Renal cortical epithelial cell (primary cell): ENCODE measurements at places on chromosomes 5 and 9.

GRCh38 chr9:113580041-113580953, 116.8 kb downstream of the RGS3 start:
- DNase-seq = peak; percentile 50

- no peak for DNase-seq
Measured at GRCh38 chr5:1417586-1418225, 27.5 kb downstream of the SLC6A3 start.

DNA sequence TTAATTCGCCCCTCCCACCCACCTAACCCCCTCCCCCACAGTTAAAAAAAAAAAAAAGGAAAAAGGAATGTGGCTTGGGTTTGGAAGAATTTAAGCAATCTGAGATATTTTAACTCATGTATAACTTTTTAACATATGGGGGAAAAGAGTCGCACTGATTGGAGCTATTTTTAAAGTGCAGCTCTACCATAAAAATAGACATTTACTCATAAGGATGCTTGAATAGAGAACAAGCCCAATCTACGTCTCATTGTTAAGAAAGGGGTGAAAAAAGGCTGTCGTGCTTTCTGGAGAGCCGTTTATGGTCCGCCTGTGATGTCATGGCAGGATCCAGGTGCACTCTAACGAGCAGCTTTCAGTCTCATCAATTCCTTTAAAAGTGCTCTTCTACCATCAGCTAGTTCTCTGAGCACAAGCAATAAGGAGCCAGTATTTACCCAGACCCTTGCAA, 142.4 kb downstream of the ELAVL2 start:
- no peak for DNase-seq

DNA sequence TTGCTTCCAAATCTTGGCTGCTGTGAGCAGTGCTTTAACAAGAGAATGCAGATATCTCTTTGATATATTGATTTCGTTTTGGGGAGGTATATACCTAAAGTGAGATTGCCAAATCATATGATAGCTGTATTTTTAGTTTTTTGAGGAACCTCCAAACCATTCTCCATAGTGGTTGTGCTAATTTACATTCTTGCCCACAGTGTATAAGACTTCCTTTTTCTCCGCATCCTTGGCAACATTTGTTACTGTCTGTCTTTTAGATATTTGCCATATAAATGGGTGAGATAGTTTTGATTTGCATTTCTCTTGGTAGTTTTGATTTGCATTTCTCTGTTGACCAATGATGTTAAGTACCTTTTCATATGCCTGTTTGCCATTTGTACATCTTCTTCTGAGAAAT, 10.0 kb upstream of the PLK2 start:
- DNase-seq = no peak

GRCh38 chr9:120635011-120635410, 55.0 kb upstream of the CDK5RAP2 start:
- no peak for DNase-seq

- no peak for DNase-seq
Measured at GRCh38 chr5:156716591-156717380, 133.3 kb upstream of the PPP1R2B start.

GRCh38 chr5:13627673-13628454, 316.6 kb downstream of the DNAH5 start:
- no peak for DNase-seq

DNA sequence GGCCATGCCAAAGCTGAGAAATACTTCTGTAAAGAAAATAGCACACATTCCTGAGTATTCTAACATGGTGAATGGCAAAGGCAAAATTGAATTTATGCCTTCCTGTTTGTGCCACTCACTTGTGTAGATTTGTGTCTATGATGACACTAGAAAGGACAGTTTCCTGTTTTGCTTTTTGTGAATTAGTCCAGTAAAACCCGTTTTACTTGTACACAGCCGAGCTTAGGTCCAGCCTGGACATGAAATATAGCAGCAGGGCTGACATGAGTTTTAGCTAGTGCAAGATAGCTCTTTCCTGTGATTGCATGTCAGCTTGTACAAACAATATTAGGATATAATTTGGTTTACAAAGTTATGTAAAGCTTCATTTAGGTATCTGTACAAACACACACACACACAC, 1891.7 kb upstream of the WWC1 start:
- no peak for DNase-seq

DNA sequence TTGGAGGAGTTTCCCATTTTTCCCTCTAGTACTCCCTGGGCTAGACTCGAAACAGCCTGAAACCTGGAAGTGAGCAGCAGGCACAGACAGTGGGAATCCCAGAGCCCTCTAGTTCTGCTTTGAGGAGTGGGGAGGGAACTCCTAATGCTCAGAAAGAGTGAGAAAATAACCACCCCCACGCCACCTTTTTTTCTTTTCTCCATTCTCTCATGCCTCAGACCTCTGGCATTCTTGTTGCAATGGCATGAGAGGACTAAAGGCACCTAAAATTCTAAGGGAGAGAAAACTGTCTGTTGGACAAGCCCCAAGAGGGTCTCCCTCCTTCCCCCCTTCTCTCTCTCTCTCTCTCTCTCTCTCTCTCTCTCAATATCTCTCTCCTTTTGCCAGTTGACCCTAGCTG, 15.1 kb upstream of the IRF1 start:
- DNase-seq = no peak

DNA sequence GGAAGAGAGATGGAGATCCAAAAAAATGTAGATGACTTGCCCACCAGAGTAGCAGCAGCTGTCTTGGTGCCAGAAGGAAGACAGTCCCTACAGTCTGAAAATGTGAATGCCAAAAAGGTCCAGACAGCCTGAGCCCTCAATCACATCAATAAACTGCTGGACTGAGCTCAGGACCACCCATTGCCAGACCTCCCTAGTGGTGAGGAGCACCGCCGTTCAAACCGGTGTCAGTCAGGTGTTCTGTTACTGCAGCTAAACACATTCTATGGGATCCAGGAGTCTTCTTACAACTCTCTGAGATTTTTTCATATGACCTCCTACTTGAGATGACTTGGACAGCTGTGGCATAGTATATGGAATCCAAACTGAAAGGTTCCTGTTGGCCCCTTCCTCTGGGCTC, 32.0 kb upstream of the OTP start:
- no peak for DNase-seq

GRCh38 chr9:124949387-124949786, 8.5 kb upstream of the GOLGA1 start:
- no peak for DNase-seq

- DNase-seq = peak; percentile 81
Measured at GRCh38 chr9:5931657-5932056, 41.0 kb downstream of the MLANA start.

GRCh38 chr5:37882636-37883035, 42.8 kb upstream of the GDNF start:
- peak; percentile 83 for DNase-seq

- DNase-seq = no peak
Measured at GRCh38 chr9:74503219-74503618, 6.1 kb downstream of the RORB start.

DNA sequence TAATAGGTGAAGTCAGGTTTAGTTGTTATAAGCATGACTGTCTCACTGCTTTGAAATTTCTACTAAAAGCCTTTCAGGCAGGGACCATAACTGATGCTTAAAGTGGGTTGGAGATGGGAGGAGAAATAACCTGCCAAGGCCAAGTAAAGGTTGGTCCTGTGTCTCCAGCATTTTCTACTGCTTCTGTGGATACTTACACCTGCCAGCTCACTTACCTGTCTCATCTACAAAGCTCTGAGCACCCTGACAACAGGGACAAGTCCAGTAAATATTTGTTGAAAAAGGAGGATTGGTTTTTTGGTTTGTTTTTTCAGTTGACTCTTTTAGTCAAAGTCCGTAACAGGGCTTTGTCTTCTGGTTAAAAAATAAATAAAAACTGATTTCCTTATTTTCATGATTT, 38.6 kb downstream of the GRAMD2B start:
- DNase-seq = no peak

DNA sequence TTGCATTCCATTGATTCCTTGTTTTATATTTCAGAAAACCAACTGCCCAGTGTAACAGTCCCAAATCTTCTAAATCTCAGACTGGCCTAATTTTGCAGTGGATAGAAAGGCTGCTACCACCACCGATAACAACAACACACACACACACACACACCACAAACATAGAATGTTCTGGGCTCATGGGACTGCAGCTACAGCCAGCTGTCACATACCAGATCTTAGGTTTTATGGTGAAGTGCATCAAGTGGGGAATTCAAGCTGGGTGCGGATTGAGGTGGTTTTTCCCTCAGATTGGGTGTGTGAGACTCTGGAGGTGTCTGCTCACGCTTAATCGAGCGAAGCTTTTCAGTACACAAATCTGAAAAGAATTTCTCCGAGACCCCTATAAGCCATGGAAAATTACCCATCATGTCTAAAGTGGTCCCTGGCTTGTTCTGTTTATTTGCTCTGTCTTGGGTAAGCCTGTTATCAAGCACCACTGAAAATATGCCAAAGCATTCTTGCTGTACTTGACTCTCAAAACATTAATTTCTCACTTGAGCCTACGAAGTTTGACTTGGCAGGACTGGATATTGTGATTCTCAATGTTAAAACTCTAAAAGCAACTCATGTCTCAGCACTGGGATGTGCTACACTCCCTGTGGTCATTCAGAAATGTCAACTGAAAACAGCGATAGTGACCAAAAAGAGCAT, 71.1 kb downstream of the ALDH7A1 start:
- no peak for DNase-seq

DNA sequence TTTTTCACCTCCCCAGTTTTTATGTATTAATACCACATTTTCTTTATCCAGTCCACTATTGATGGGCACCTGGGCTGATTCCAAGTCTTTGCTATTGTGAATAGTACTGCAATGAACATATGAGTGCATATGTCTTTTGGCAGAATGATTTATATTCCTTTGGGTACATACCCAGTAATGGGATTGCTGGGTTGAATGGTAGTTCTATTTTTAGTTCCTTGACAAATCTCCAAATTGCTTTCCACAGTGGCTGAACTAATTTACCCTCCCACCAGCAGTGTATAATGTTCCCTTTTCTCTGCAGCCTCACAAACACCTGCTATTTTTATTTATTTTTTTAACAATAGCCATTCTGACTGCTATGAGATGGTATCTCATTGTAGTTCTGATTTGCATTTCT, 340.2 kb downstream of the ADAMTS6 start:
- DNase-seq = no peak

DNA sequence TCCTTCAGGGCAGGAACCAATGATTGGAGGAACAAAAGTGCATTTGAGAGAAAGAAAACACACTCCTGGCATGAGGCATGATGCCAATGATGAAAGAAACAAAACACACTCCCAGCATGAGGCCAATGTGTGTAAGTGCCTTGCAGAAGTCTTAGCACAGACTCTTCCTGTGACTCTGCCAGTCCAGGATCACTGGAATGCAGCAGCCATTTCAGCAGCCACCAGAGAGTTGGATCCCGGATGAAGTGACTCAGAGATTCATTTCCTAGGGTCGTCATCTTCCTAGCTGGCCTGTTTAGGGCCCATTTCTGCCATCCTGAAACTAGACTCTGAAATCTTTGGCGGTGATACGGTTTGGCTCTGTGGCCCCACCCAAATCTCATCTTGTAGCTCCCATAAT, 212.5 kb downstream of the CFAP90 start:
- DNase-seq = no peak

- DNase-seq = no peak
Measured at GRCh38 chr9:120650352-120650751, 63.9 kb downstream of the MEGF9 start.

GRCh38 chr9:72129271-72130156, 19.7 kb upstream of the GDA start:
- DNase-seq = peak; percentile 92

DNA sequence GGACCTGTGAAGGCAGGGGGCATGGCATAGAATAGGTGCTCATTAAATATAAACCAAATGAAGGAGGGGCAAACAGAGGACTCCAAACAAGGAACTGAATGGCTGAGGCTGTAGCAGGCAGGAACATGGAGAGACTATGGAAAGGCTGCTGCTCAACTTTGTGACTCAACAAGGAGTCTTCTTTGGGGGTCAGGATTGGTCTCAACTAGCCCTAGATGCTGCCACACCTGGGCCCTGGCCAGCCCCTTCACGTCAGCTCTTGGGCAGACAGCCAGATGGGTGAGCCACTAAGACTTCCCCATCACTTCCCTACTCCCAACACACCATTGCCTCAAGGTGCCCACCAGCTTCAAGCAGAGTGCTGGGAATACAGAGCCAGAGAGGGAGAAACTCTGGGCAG, 11.0 kb downstream of the RPP25L start:
- DNase-seq = no peak
